ENCODE measurements at places on chromosomes 4 and X. TPM values are rescaled to one million over a fixed set of nuclear protein-coding genes. Genes with fewer than 3 reads are reported as not detected.

DNA sequence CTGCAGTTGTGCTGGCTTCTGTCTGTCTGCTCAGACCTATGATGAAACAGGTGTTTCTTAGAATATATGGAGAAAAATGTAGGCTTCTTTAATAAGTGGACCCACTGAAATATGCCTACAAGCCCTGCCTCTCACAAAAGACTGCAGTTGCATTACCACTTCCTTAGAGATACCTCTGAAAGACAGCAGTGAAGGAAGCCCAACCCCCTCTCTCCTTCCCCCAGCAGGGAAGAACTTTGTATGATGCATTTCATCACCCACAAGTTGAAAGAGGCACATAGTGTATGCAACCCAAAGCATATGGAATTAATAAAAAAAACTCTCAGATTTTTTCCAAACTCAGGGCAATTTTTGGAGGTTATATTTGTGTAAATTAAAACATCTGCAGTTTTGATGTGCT lies 916.7 kb downstream of the TECRL start:
- DNase-seq = no peak

- no peak for DNase-seq
These were observed 72.9 kb downstream of the MED28 start for GRCh38 chr4:17687237-17687857.

DNA sequence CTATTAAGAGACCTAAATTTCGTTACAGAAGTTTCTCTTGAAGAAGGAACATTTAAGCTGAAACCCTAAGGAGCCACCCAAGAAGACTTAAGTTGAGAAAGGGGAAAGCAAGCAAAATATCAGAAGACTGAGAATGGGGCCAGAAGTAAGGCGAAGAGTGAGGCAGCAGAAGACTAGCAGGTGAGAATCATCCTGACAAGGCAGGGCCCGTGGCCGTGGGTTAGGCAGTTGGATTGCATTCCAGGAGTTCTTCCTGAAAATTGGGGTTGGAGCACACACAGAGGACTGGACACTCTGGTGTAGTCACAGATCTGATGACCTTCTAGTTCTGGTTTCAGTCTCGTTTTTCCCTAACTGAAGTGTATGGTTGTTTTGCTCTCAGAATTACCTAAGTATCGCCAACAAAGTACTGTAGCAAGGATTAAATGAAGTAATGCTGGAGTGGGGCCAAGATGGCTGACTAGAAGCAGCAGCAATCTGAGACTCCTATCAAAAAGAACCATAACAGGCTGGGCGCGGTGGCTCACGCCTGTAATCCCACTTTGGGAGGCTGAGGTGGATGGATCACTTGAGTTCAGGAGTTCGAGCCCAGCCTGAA lies 94.4 kb upstream of the GUCY1A1 start:
- DNase-seq = no peak

DNA sequence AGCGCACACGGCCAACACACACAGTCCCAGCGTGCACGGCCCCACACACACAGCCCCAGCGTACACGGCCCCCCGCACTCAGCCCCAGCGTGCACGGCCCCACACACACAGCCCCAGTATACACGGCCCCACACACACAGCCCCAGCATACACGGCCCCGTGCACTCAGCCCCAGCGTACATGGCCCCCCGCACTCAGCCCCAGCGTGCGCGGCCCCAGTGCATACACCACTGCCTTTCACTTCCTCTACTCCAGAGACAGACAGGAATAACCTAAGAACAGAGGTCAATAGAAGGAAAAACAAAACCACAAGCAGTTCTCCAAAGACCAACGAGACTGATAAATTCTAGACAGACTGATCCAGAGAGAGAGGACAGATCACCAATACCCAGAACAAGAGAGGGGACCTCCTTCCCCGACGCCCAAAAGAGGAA lies 17.1 kb downstream of the GAK start:
- no peak for DNase-seq

SCML2 gene
- 1.4 TPM for total RNA-seq

TENM3 gene
- 6.8 TPM for total RNA-seq

GRCh38 chr4:1177274-1178141 lies 5.1 kb upstream of the SPON2 start:
- peak; percentile 67 for DNase-seq

DNA sequence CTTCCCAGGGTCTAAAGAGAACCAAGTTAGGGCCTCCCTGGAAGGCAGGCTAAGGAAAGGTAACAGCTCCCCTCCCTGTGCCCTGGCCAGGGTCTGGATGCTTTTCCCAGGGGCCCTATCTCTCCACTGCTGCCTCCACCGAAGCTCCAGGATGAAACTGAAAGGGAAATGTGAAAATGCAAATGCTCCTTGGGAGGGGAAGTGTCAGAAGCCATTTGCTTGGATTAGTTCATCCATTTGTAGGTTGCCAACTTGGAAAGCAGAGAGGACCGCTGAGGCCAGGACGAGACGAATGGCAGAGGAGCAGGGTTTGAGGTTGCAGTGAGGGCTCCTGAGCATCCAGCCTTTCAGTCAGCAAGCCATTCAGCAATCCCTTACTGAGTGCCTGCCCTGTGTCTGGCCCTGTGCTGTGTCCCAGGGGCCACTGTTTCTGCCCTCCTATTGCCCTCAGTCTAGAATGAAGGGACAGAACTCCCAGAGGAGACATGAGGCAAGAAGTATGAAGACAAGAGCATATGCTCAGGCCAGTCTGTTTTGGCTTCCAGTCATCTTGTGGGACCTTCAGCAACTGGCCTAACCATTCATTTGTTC lies 45.9 kb upstream of the PGRMC1 start:
- peak; percentile 39 for DNase-seq

DNA sequence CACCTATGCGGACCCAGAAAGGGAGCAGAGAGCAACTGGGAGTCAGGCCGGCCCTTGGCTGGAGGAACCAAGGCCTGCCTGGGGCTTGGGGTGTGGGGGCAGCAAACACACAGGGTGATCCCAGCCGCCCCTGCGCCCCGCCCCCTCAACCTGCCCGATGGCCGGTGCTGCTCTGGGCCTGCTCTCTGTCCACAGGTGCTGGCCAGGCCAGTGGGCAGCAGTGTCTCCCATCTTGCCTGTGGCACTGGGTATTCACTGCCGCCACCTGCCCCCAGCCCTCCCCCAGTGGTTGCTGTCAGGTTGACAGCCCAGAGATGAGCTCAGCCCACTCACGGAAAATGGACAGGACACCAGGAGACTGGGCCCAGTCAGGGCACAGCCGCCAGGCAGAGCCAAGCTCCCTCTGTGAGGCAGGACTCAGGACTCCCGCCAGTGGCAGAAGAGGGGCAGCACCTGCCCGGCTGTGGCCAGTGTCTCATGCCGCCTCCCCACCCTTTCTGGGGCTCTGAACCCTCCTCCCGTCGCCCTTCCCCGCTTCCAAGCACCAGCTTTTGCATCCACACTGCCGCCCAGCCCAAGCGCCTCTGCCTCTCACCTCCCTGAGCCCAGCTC lies 4.7 kb downstream of the NKX1-1 start:
- DNase-seq = peak; percentile 22

LRIT3 gene
- not detected for total RNA-seq

GRCh38 chr4:182556580-182556979 lies 313.4 kb downstream of the TENM3 start:
- DNase-seq = no peak

NKRF gene
- total RNA-seq = 5.2 TPM

TKTL2 gene
- not detected for total RNA-seq

MAGEA2 gene
- not detected for total RNA-seq

DNA sequence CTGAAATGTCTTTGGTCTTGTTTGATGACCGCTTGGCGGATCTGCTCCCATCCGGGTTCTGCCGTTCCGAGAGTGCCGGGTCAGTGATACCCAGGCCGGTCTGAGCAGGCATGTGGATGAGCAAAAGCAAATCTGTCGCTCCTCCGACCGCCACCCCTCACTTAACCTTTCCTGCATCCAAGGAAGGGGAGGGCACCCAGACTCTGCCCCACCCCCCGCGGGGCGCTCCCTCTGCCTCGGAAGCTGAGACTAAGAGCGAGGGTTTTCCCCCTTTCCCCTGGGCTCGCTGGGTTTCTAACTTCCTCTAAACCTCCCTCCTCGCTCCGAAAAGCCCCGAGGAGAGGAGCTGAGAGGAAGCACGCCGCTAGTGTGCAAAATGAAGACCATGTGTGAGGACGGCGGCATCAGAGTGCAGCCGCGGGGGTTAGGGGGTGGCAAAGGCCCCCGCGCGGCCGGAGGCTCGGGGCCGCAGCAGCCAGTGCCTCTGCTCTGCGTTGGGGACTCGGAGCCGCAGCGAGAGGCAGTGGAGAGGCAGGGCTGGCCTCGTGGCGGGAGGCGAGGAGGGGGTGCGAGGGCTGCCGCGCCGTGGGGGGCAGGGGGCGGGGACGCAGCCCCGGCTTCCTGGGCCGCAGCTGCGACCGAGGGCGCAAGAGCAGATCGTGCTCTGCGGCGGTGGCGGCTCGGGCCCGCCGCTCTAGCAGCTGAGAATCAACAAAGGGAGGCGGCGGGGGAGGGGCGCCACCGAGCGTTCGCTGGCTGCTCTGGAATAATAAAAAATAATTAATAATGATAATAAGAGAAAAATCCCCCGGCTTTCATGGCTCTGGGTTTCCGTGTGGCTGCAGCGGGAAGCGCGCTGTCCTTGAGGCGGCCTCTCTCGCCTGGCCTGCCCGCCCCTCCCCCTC lies 55.8 kb upstream of the BCOR start:
- peak; percentile 74 for DNase-seq

PF4V1 gene
- not detected for total RNA-seq

GRCh38 chr4:168720396-168720900 lies 223.6 kb downstream of the PALLD start:
- DNase-seq = no peak

DNA sequence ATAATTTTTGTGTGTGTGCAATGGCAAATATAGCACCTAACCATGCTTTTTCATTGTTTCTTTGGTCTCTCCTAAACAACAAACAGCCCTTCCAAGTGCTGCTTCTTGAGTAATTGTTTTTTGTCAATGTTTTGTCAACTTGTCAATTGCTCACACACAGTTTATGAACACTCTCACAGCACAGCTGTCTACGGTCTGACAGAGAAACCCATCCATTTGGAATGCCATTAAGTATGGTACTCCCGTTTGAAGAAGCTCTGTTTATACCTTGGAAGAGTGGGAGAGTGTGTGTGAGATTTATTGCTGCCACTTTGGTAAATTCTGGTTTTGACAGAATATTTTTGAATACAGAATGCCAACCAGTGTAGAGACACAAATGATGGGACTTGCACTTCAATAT lies 254.6 kb downstream of the LDB2 start:
- DNase-seq = no peak

DNA sequence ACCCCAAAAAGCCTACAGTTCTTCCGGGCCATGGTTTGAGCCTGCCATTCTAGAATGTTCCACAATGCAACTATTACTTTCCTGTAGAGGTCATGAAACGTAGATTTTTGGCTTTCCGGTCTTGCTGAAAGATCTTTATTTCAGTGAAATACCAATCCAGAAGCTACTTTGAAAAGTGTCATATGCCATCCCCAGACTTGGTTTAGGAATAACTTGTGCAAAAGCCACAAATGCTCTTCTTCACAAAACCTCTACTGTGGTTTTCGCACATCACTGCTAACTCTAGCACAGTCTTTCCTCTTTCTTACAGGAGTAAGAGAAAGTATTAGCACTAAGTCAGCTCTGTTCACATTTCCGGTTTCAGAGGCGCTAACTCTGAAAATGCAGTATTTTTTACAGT lies 12.7 kb upstream of the CD40LG start:
- no peak for DNase-seq

All from left ventricle myocardium superior (tissue), 1 donor.